SK-N-MC (cell line): ENCODE measurements at places on chromosomes 6 and 20.
A peak's percentile ranks its signal among the peaks of the same experiment; 100 is the strongest.

DNA sequence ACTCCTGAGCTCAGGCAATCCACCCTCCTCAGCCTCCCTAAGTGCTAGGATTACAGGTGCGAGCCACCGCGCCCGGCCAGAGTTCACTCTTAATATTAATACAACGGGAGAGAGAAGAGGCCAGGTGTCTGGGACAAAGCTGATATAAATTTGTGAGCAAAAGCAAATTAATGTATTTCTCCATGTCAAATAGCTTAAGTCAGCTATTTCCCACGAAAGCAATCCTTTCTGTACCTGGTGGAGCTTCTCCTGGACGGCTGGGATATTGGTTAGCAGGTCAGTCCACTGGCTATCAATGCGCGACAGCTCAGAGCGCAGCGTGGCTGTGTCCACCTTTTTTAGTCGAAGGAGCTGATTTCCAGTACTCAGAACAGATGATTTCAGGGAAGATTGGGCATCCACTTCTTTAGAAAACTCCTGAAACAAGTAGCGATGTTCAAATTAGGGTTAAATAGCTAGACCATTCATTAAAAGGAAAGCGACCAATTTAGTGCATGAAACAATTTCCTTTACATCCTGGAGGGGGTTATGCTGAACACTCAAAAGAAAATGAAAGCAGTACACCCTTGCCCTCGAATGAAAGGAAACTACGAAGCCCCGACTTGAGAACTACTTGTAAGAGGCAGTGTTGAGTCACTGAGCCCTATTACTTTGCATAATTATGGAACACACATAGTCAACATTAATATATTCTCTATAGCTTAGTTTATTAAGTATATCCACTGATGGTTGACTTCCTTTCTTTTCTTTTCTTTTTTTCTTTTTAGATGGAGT lies 403.4 kb downstream of the SYNE1 start:
- no peak for DNase-seq

DNA sequence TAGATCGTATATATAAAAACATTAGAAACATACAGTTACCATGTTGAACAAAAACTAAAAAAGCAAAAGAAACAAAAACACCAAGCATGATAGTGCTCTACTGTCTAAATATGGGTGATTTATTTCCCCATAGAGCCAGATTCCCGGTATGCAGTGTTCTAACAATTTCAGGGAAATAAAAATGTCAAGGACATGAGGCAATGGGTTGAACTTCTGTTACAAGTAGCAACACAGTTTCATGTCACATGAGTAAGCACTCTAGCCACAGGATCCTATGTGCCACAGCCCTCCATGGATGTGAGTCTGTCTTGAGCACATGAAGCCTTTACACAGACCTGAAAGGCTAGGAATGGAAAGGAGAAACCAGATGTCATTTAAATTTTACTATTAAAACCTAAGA lies 96.0 kb downstream of the MAP3K5 start:
- DNase-seq = no peak

- no peak for DNase-seq
Measured at GRCh38 chr6:34663831-34664255, 32.7 kb downstream of the ILRUN start.

GRCh38 chr6:116387374-116387773 lies 16.6 kb downstream of the DSE start:
- DNase-seq = no peak

GRCh38 chr20:43723186-43723585 lies 3.6 kb downstream of the GTSF1L start:
- no peak for DNase-seq

GRCh38 chr20:21901470-21902275 lies 196.2 kb downstream of the PAX1 start:
- no peak for DNase-seq

DNA sequence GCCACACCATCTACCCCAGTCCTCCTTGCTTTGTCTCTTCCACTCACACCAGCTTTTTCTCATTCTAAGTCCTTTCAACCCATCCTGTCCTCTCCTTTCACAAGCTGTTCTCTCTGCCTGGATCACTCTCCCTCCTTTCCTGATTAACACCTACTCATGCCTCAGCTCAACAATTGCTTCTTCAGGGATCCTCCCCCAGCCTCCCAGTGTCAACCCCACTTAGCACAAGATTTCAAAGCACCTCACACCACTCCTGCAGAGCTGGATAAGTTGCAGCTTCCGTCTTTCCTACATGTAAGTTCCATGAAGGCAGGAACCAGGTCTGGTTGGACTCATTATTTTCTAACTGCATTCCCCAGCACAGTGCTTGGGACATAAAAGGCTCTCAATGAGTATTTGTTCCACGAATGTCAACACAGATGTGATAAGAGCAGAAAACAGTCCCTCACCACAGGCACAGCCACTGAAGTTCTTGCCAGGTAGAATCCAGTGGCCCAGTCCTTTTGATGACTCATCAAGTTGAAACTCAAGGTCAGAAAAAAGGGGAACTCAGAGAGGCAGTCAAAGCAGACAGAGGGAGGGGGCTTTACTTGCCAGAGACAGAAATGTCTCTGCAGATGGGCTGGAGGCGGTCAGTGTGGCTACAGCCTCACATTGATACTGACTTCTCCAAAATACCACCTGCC lies 193.4 kb upstream of the PRDM1 start:
- DNase-seq = no peak

DNA sequence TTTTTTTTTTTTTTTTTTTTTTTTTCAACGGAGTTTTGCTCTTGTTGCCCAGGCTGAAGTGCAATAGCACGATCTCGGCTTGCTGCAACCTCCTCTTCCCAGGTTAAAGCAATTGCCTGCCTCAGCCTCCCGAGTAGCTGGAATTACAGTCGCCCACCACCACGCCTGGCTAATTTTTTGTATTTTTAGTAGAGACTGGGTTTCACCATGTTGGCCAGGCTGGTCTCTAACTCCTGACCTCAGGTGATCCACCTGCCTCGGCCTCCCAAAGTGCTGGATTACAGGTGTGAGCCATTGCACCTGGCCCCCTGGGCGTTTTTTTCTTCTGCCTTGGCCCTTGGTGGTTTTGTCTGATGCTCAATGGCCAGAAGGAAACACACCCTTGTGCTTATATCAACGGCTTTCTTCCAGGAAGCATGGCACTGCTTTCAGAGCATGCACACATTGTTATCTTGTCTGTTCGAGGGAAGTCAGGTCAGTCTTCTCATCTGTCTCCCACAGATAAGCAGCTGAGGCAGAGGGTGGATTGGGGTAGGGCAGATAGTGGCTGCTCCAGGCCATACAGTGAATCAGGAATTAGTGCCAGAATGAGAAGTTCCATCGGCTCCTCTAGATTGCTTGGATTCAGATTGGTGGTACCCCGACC lies 203.1 kb downstream of the TSHZ2 start:
- DNase-seq = no peak

DNA sequence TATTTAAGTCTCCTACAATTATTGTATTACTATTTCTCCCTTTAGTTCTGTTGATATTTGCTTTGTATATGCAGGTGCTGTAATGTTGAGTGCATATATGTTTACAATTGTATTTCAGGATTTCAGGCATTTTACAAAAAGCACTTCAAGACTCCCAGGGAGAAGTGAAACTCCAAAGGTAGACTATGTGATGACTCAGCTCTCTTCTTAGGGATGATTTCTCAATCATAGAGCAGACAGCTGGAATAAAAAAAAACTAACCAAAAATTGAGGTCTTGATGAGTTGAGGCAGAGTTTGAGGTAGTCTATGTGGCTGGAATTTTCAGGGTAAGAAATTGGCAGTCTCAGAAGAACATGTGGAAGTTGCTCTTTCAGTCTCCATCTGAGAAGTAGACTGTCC lies 786.1 kb downstream of the TFAP2A start:
- DNase-seq = no peak

DNA sequence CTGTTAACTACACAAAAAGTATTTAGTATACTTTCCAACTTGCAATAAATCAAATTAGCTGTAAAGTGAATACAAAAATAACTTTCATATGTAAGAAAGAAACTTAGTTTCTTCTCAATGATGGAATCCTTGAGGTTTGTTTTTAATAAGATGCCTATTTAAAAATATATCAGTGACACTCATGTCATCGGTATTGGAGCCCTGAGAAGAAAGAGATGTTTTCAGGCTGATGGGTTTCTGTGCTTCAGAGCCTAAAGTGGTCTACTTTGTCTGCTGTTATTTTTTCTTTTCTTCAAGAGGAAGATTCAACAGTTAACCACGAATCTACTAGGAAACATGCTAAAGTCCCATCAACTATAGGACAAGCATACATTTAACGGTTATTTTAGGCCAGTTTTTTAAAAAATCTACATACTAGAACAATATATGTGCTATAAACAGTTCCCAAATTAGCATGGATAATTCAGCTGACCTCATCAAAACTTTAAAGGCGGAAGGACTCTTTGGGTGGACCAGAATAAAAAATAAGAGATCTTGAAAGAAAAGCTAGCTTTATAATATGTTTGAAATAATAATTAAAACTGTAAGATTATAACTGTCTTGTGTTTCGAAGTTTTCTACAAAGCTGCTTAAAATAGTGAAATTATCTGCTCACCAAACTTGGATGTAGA lies 147.0 kb upstream of the SAMD5 start:
- DNase-seq = no peak

DNA sequence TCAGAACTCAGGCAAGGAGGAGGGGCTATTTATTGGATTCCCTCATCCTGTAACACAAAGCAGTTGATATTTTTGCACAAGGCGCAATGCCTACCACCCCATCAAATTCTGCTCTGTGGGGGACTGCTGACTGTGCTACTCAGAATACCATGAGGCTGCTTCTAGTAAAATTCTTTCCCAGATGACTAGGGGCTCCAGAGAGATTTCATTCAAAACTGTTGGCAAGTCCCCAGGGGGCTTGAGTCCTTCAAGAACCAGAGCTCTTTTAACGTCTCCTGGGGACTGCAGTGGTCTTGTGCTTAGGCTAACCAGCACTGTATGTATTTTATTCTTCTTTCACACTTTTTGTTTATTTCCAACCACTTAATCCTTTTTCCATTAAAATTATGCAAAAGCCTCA lies 365.9 kb upstream of the AGPAT4 start:
- peak; percentile 76 for DNase-seq

GRCh38 chr20:37142708-37143107 lies 36.4 kb upstream of the RPN2 start:
- DNase-seq = no peak

- DNase-seq = no peak
Measured at GRCh38 chr6:22749696-22750095, 180.3 kb downstream of the HDGFL1 start.

- DNase-seq = no peak
Measured at GRCh38 chr6:38150021-38150420, 330.5 kb downstream of the ZFAND3 start.

DNA sequence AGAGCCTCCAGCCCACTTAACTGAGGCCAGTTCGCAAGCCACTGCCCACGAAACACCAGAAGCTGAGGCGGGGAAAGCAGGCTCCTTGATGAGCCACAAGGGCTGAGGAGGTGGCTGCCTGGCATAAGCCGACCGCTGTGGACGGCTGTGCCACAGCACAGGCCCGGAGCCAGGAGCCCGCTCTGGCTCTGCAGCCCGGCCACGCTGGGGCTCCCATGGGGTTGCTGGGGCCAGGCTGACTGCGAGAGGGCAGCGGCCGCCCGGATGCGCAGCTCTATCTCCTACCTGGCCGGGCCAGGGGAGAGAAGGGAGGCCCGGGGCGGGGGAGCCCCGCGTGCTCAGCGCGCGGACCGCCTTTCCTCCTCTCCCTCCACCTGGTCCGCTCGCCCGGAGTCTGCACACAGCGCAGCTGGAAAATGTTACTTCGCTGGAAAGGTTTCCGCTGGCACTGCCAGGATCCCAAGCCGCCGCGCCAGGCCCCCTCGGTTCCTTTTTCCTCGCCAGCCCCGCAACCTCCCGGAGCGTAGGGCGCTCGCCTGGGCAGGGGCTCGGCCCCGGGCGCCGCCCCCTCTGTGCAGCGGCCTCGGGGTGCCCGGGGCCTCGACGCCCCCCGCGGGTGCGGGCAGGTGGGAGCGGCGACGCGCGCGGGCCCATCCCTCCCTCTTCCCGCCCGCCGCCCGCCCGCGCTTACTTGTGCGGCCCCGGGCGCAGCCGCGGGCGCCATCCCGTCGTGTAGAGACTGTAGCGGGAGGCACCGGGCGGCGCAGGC lies 657 bp downstream of the EMILIN3 start:
- DNase-seq = no peak

GRCh38 chr6:94041945-94042709 lies 622.8 kb upstream of the EPHA7 start:
- DNase-seq = no peak

- DNase-seq = no peak
Measured at GRCh38 chr6:91167846-91168245, 581.0 kb upstream of the MAP3K7 start.

GRCh38 chr6:164273491-164273890 lies 859.0 kb downstream of the QKI start:
- no peak for DNase-seq

GRCh38 chr6:30530014-30530413 lies 26.3 kb downstream of the GNL1 start:
- DNase-seq = no peak

DNA sequence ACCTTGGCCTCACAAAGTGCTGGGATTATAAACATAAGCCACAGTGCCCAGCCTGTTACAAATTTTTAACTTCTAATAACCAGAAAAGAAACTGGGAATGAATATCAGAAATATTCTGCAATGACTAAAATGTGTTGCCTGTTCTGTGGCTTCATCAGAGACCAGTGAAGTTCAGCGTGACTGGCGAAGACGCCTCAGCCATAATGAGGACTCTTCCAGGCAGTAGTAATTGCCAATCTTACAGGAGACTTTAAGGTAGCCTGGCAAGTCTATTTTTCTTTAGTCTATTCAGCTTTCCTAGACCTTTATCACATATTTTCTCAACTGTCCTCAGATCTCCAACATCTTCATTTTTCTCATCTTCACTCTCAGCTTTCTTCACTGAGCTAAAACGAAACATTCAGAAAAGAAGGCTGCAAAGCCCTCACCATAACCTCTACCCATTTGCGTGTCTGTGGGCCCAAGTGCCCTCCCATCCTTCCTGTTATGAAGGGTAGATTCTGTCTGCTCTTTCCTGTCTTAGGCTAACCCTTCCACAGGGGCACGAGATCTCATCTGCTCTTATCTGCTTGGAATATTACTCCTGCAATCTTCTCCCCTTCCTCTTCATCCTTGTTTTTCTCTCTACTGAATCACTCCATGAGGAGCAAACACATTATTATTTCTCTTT lies 42.0 kb upstream of the OLIG3 start:
- DNase-seq = no peak

GRCh38 chr20:45617591-45617990 lies 11.9 kb upstream of the WFDC10A start:
- DNase-seq = no peak

DNA sequence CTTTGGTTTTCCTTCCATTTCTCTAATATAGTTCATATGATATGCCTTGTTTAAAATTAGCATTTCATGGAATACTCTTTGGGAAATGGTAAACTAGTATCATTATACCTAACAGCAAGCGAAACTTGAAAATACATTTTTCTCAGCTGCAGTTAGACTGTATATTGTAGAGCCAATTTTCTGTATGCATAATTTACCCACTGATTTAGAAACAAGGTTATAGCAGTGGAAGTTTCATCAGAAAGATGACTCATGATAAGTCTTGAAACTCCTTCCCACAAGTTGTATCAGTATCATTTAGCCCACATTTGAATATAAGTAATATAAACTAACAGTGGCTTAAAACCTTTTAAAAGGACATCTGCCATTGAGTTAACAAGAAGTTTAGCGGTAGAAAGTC lies 164.8 kb upstream of the BMP5 start:
- no peak for DNase-seq
